ENCODE measurements at places on chromosomes 13 and 19.

DNA sequence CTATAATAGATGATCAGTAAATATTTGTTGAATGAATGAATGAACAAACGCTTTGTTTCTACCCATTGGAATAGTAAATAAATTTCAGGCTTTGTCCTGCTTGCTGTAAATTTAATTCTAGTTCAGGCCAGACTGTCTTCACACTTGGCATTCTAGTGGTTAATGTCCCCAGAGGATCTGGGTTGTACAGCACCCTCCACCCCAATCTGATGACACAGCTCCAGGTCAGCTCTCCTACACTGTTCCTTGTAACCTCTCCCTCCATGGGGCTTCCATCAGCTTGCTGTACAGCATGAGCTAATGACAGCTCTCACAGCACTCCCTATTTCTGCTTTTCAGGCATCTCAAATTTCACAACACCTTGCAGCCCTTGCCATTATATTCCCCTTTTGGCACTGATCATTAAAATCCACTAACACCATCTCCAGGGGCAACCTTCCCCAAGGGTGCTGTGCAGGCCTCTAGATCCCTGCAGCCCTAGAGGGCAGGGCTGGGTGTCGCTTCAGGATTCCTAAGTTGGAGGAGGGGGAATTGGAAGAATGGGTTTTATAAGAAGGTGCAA is 12.7 kb upstream of the KL start:
- no peak for DNase-seq

GRCh38 chr19:31589109-31589508 is 239.9 kb upstream of the TSHZ3 start:
- no peak for DNase-seq

DNA sequence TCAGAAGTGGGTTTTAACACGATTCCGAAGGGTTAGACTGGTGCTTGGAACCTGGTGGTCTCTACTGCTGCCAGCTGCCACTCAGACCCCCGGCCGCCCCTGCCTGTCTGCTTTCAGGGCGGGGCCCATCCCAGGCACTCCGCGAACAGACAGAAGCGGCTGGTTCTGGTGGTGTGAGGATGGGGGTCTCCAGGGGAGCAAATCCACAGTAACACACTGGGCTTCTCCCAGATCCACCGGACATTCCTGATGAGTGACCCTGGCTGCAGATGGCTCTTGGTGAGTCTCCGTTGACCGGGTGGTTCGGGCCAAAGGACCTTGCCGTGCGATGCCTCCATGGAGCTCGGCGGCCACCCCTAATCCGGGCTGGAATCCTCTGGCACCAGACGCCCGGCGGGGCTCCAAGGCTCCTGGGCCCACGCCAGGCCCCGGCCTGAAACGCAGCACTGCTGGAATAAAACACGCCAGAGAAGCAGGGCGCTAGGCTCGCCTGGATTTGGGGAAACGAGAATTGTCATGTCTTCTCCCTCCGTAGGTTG is 2.1 kb upstream of the PTBP1 start:
- DNase-seq = no peak

- DNase-seq = no peak
Measured at GRCh38 chr13:40171566-40171965, 494.9 kb downstream of the FOXO1 start.

DNA sequence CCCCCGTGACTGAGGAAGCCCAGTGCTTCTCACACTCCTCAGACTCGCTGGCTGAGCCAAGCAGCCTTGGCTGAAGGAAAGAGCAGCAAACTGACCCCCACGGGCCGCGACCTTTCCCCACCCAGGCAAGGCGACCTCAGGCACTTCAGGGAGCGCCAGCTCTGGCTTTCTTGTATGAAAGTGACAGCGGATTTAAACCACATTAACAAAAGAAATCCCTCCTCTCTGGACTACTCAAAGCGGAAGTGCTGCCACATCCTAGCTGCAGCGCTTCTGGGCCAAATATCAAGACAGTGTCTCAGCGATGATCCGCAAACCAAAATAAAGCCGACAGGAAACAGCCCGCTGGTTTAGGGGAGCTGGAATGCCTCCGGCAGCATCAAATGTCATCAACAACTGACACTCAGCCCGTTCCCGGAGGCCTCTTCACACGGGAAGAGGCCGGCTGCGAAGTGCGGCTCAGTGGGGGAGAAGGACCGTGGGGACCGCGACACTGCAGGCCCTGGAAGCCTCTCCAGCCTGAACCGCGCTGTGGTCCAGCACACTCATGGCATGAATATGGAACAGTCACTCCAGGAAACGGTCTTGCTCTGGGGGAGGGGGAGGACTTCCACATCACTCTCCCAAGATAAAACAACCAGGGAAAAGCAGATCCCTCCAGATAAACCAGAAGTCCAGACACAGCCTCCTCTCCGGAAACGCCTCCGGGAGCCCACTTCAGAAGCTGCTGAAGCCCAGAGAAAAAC is 1.4 kb downstream of the RASA3 start:
- peak; percentile 64 for DNase-seq

DNA sequence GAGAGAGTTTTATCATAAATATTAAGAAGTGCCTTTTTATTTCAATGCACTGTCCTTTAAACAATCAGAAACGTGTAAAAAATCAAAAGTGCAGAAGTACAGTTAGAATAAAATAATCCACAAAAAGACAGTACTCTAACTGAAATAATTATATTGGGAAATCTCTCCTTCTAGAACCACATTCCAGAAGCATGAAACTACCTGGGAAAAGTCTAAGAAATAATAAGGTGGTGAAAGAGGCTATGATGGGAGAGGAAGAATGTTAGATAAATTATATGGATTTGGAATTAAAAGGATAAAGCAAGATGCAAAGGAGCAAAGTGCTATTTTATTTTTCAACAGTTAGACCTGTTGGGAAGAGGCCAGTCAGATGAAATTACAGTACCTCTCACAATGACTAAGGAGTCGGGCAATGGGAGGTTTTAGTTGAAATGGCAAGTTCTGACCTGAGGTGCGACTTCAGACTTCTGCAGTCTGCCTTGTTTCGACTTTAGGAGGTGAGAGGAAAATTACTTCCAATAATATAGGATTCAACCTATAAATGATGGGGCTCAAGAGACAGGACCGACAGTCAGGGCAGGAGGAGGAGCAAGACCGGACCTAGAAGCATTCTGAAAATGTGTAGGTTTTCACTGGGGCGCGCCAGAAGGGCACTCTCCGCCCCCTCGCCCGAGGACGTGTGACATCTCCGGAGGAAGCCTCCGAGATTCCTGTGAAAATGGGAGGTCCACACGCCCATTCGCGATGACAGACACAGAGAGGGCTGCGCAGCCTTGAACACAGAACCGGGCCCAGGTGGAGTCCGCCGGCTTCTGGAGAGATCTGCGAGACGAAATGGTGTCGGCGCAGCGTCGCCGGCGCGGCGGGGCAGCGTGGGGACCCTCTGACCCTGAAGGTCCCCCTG is 717 bp downstream of the SPRYD7 start:
- peak; percentile 31 for DNase-seq

- no peak for DNase-seq
Measured at GRCh38 chr13:41408121-41408520, 49.2 kb upstream of the RGCC start.

DNA sequence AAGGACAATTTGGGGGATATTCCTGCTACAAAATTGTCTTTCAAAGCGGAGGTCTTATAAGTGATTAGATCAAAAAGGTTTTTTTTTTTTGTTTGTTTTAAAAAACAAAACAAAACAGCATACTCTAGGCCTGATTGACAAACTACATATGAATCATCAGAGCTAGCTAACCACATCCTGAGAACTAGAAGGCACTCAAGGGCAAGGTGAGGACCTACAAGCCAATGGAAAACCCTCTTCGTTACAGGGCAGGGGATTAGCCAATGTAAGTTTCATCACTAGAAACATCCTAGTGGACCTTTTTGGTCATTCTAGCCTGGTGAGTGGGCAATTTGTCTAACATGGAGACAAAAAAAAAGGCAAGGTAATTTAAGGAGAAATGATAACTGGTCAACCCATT is 428.6 kb downstream of the RFC3 start:
- DNase-seq = no peak

GRCh38 chr13:39353988-39354387 is 249.0 kb downstream of the LHFPL6 start:
- DNase-seq = no peak

DNA sequence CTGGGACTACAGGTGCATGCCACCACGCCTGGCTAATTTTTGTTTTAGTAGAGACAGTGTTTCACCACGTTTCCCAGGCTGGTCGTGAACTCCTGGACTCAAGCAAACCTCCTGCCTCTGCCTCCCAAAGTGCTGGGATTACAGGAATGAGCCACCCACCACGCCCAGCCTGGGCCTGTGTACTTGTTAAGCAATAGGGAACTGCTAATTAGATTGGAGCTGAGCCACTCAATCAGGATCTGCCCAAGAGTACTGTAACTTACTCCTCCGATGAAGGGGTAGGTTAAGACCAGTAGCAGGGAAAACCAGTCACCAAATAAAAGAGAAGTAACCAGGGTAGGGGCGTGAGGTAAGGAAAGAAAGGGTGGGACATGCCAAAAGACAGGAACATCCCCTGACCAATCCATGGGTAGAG is 2.3 kb downstream of the DDX39A start:
- DNase-seq = no peak

GRCh38 chr19:45641274-45642105 is 2.3 kb upstream of the EML2 start:
- peak; percentile 90 for DNase-seq

DNA sequence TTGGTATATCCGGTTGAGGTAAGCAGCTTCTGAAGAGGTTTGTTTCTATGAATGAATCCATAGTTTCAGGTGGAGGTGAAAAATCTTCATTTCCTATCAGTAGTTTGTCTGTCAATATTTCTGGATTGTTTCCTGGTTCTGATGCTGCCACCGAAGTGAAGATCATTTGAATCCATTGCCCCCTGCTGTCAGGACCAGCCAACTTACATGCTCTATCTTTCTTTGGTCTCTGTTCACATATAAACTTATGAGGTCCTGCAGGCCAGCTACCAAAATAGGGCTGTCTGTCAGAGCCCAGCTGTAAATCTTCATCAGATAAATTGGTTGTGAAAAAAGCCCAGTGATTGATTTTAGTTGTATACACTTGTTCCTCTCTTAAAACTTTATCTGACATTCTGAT is 15.2 kb upstream of the N4BP2L1 start:
- no peak for DNase-seq

GRCh38 chr19:47573071-47574026 is at the start of gene ZNF541:
Gene ZNF541, minus strand, starts transcription at chr19:47573148. Its CDS starts 17,292 bp downstream, at chr19:47555856.
- DNase-seq = peak; percentile 84

DNA sequence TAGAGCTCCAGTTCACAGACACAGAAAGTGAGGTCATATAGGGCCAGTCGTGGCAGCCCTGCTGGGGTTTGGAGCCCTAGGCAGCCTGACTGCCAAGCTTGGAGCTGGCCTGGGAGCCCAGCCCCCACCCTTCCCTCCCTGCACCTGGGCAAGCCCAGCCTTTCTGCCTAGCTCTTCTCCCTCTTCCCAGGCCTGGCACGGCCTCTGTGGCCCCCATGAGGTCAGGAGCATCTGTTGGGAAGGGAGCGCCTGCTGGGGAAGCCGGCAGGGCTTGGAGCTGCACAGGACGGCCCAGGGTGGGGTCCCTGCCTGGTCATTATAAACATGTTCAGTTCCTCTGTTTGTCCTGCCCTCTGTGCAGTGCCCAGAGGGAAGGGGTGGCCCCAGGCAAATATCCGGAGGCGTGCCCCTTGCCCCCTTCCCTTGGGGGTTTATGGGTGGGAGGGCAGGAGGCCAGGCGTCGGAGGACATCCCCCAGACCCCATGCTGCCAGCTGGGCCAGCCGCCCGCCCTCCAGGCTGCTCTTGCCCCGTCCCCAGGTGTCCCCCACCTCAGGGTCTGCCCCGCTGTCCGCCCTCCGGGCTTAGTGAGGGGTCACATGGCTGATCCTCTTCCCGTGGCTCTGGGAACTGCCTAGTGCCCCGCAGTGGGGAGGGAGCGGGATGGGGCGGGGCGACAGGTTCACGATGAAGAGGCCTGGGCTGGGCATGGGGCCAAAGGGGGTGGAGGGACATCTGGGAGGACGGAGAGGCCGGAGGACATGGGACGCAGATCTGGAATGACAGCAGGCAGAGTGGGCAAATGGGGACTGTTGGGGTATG is 30.0 kb upstream of the NCCRP1 start:
- no peak for DNase-seq

DNA sequence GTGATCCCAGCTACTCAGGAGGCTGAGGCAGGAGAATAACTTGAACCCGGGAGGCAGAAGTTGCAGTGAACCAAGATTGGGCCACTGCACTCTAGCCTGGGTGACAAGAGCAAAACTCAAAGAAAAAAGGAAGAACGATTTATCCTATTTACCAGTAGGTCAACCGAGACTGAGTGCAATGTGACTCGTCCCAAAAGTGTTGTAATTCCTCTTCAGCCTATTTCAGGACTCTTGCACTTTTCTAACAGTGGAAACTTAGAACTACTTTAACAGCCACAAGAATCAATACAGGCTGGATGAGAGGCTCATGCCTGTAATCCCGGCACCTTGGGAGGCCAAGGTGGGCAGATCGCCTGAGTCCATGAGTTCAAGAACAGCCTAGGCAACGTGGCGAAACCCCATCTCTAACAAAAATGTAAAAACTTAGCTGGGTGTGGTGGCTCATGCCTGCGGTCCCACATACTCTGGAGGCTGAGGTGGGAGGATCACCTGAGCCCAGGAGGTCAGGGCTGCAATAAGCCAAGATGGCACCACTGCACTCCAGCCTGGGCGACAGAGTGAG is 4.3 kb upstream of the NR1H2 start:
- DNase-seq = no peak

DNA sequence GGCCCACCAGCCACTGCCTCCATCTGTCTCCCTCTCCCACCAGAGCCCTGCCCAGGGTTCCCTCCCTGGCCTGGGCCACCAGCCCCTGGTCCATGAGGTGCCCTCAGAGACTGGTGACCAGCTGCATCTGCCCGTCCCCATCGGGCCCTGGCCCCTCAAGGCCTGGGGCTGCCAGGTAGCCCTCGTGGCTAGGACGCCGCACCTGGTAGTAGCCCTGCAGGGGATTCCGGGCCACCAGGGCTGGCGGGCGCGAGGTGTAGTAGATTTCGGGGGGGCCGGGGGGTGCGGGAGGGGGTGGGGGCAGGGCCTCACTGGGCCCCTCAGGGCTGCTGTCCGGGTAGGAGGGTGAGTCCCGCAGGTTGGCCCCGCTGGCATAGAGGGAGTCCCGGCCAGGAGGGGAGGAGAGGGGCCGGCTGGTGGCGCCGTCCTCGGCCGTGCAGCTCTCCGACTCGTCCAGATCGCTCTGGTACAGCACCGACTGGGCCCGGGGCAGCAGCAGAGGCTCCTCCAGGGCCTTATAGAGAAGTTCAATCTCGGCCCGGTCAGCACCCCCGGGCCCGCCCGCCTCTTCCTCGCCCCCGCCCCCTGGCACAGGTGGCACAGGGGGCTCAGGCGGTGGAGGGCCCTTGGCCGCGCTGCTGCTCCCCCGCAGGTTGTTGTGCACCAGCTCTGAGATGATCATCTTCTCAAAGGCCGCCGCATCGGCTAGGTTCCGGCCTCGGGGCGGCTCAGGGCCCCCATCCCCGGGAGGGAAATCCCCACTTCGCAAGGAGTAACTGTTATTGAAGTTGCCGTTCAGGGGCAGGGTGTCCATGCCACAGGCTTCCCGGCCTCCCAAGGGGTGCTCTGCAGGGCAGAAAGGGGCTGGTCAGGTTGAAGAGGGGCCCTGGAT is 14.6 kb upstream of the ASF1B start:
- DNase-seq = no peak

- DNase-seq = no peak
Measured at GRCh38 chr13:59398661-59399060, 765.1 kb downstream of the DIAPH3 start.

- DNase-seq = no peak
Measured at GRCh38 chr19:54160182-54160811, 776 bp upstream of the LENG1 start.

- no peak for DNase-seq
Measured at GRCh38 chr13:57899096-57899495, 267.6 kb downstream of the PCDH17 start.

Measured in activated T-cell treated with anti-CD3 and anti-CD28 coated beads, Interleukin-2, amount 50 U/mL, for 72 hours (primary cell).